ENCODE measurements at places on chromosomes 1 and 21.

DNA sequence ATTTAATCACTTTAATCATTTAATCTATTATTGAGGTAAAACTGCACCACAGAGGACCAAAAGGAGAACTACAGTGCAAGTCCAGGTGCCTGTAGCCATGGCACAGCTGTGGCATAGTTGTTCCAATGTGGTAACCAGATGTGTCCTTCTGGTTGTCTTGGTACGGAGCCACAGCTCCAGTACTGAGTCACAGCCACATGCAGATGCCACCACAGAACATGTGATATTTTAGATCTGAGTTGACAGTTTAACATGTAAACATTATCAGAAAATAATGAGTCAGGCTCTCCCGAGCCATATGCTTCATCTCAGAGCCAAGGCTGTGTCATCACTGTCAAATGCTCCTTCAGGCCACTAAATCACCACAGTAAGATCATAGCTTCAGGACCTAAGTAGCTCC lies 56.4 kb upstream of the RGS7 start:
- DNase-seq = peak; percentile 2

DNA sequence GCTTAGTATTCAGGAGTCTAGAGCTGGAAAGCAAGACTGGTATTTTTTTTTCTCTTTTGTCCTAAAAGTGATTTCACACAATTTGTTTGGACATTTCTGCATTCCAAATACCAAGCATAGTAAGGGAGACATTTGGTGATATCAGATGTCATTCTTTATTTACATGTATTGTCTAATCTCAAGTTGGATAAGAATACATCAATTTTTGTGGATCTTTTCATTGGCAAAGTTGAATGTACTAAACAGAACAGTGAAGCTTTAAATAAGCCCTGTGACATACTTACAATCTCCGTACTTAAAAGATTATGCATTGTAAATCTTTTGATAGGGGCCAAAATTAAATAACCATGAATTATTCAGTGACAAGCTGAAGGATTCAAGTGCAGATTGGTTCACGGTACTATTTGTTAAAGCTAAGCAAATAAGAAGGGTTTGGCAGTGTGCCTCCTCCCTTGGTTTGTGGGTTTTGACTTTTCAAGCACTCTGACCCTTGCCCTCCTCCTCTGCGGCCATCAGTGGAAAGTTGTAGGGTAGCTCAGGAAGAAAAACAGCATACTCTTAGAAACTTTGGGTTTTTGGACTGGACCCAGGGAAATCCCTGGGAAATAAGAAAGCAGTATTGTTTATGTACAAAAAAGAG lies 663.7 kb downstream of the ADGRL2 start:
- DNase-seq = no peak

GRCh38 chr1:165168467-165168866 lies 188.0 kb downstream of the LMX1A start:
- DNase-seq = no peak

GRCh38 chr21:39263372-39263771 lies 50.1 kb downstream of the BRWD1 start:
- DNase-seq = no peak

- DNase-seq = no peak
Observed at GRCh38 chr1:22239378-22239777, 96.5 kb upstream of the WNT4 start.

GRCh38 chr1:3320246-3321152 lies 134.0 kb upstream of the ARHGEF16 start:
- DNase-seq = no peak

- peak; percentile 1 for DNase-seq
Observed at GRCh38 chr21:45985471-45986315, 4.1 kb downstream of the COL6A1 start.

DNA sequence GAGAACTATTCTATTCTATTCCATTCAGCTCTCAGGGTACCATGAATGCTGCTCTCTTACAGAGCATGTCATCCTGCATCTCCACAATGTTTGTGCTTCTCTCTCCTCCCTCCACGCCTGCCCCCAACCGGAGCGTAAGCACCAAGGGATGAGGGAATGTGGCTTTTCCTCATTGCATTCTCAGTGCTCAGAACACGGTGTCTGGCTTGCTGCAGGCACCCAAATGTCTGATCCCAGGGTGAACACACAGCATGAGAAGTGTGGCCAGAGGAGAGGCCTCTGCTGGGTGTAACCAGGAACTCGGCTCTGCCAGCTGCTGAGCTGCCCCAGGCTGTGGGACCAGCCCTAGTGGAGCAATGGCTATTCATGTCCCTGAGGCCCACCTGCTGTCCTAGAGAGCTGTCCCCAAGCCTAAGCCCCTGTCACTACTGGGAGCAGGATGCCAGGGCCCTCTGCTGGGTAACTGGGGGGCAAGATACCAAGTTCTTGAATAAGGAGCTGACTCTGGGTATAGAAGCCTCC lies 38.3 kb downstream of the OLFML2B start:
- DNase-seq = no peak

- no peak for DNase-seq
Observed at GRCh38 chr1:104855550-104855949, 1105.9 kb downstream of the AMY1C start.

GRCh38 chr21:34623516-34623915 lies 8.6 kb upstream of the RCAN1 start:
- no peak for DNase-seq

DNA sequence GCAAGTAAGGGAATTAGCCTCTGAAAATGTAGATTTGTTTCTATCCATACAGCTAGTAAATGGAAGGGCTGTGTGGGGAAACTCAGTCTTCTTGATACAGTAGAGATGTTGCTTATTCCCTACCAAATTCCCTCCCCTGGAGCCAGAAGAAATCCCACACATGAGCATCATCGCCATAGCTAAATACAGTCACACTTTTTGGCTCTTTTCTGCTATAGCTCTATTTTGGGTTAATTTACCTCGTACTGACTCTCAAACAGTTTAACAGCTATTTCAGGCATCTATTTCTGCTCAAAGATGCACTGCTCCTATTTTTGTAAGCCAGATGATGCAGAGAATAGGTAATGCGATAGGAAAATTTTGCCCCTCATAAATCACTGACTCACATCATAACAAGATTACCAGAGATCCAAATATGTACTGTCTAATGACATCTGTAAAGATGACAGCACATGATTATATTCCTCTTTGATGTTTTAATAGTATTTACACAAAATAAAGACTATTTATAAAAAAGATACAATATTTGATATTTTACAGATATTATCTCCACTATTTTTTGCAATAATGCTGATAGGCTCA lies 58.6 kb downstream of the XCL1 start:
- DNase-seq = no peak

DNA sequence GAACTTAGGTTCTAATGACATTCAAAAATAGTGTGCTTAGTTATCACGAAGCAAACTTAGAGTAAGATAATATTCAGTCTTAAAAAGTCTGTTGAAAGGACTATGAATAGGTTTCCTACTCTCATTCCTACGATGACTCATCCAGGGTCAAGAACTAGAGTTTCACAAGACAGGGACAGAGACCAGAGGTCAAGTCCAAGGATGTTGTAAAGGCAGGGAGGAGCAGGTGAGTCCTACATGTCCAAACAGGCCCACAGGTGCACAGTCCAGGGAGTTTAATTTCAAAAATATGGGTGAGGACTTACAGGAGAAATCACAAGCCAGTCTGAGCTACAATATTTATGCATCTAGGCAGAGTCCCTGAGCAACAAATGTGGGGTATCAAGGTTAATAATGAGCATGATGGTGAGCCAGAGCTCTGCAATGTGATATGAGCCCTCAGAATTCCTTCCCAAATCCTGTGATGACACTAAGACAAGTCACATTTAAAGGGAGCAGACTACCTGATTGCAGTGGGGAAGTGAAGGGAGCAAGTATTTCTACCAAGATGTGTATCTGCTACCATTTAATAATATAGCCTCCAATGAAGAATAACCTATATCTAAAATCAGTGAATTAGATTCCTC lies 100.0 kb upstream of the NRIP1 start:
- no peak for DNase-seq

GRCh38 chr21:37909936-37910335 lies 6.3 kb downstream of the KCNJ6 start:
- DNase-seq = no peak

DNA sequence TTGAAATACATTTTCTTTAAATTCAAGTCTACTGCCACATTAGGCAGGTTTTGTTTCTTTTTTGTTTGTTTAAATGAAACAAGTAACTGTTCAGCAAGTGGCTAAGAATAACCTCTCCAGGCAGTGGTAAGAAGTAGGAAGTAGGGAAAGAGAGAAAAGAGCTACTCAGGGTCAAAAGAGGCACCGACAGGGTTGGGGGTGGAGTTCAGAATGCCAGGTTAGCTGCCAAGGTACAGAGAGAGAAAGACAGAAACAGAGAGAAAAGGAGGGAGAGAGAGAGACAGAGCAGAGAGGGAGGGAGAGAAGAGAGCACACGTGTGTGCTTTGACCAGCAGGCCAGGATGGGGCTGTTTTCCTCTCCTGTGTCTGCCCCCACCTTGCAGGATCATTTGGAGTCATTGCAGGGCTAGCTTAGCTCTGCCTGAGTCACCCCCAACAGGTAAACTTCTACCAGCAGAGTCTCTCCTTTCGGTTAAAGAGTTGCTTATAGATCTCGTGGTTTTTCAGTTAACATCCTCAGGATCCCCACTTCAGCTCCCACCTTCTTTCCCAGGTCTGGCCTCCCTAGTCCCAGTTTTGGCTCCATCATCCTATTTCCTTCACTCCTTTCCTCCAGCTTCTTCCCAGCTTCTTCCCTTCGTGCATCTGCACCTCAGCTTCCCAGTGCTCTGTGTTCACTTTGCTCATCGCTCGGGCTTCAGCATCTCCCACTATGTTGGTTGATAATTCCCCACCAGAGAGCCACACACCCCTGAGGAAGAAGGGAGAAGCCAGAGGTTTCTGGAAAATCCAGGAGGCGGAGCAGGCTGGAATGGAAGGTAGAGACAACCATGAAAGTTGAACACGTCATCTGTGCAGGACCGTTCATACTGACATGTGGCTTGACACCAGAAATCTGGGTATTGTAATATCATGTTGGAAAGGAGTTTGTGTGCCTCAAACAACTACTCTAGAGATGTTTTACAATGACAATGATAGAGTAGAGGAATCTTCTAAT lies 21.8 kb upstream of the RAB4A start:
- no peak for DNase-seq

DNA sequence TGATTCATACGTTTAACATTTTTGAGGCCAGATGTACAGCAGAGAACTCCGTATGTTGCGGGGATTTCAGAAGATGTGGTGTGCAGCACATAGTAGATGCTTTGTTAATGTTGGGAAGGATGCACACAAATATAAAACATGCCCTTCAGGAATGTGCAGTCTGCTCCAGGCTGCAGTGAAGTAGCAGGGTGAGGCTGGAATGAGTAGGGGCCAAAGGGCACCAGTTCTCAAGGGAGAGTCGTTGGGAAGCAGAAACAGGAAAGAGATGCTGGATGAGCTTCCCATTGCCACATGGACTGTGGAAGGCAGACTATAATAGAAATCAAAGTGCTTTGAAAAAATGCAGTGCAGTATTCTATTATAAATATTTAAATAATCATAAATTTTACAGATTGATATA lies 126.9 kb downstream of the NOS1AP start:
- DNase-seq = no peak

- DNase-seq = no peak
Observed at GRCh38 chr1:246786606-246787238, 62.5 kb downstream of the SCCPDH start.

- DNase-seq = no peak
Observed at GRCh38 chr1:85836736-85837135, 128.5 kb upstream of the ZNHIT6 start.

- DNase-seq = peak; percentile 61
Observed at GRCh38 chr1:6414443-6414844, 5.3 kb downstream of the HES2 start.

DNA sequence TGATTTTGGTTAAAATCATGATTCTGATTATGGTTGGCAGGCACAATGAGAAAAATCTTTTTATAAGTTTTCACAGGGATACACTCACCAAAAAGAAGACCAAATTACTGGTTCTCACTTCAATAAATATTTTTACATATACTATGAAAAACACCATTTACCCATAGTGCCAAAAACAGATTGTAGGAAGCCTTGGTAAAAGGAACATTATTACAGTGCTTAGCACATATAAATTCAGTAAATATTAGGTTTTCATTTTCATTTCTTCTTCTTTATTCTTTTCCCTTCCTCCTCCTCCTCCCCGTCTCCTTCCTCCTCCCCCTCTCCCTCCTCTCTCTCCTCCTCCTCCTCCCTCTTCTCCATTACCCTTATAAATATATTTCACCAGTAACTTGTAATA lies 15.8 kb upstream of the SPAG17 start:
- DNase-seq = no peak

DNA sequence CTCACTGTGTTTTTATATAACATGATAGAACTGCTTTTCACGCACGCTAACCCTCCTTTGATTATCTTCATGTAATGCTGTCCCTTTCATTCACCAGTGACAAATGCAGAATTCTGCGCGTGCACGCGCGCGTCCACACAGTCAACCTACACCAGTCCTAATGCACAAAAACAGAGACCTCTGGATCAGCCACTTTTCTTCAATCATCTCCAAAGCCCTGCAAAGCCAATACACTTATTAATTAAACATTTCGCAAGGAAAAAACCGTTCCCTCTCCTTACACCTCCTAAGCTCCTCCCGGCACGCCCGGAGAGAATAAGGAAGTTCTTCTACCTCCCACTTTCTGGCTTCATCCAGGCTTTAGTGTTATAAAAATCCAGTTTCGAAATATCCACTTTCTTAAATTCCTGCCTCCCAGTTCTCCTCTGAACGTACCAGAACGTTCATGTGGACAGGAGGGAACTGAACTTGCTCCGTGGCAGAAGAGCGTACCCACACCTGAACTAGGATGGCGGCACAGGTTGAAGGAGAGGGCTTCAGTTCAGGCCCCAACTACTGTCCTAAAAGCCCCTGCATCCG lies 4.6 kb downstream of the LMX1A start:
- DNase-seq = no peak

DNA sequence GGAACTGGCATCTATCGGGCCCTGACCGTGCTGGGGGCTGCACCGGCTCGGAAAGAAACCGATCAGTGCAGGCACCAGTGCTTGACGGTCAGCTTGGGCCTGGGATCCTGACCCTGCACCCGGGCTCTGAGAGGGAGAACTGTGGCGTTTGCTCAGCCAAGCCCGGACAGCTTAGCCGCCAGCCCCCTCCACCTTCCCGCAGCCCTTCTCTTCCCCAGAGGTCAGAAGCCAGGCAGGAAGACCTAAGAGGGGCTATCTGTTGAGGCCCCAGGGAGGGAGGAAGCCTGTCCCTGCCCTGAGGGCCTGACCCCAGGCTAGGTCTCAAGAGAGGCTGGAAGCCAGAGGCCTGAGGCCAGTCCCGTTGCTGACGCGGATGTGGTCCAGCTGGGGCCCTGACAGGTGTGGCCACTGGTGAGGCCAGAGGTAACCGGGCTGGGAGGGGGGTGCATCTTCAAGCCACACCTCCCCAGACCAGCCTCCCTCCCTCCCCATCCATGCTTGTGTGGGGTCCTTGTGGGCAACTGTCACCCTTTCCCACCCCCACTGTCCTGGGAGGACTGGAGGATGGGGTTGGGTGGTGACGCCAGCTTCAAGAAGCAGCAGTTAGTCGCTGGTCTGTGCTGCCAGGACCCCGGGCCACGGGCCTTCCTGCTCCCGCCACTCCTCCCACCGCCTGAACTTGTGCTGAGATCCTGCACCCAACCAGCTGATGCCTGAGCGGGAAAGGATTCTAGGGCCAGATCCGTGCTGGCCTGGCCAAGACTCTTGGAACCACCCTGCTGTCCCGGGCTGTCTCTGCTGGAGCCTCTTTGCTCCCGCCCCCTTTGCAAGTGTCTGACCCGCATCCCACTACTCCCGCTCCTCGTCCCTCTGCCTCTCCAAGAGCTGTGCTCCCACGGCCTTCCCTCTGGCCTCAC lies 2.6 kb upstream of the DVL1 start:
- DNase-seq = no peak

GRCh38 chr1:225601902-225602589 lies 50.9 kb downstream of the ENAH start:
- no peak for DNase-seq

GRCh38 chr1:205026181-205026580 lies 16.8 kb upstream of the CNTN2 start:
- no peak for DNase-seq
